ENCODE measurements at places on chromosomes 1 and 21.

- DNase-seq, result no peak
Observed at GRCh38 chr1:50458507-50458906, 35.3 kb upstream of the DMRTA2 start.

DNA sequence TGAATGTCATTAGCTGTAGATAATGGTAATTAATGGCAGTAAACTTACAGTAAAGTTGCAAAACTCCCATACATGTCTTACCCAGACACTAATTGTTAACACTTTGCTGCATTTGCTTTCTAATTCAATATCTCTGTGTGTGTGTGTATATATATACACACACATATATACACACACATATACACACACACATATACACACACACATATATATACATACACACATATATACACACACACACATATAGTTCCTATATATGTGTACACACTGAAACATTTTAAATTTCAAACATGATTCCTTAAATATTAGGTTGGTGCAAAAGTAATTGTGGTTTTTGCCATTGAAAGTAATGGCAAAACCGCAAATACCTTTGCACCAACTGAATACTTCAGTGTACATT, 3.7 kb upstream of the EPHX1 start:
- no peak for DNase-seq

DNA sequence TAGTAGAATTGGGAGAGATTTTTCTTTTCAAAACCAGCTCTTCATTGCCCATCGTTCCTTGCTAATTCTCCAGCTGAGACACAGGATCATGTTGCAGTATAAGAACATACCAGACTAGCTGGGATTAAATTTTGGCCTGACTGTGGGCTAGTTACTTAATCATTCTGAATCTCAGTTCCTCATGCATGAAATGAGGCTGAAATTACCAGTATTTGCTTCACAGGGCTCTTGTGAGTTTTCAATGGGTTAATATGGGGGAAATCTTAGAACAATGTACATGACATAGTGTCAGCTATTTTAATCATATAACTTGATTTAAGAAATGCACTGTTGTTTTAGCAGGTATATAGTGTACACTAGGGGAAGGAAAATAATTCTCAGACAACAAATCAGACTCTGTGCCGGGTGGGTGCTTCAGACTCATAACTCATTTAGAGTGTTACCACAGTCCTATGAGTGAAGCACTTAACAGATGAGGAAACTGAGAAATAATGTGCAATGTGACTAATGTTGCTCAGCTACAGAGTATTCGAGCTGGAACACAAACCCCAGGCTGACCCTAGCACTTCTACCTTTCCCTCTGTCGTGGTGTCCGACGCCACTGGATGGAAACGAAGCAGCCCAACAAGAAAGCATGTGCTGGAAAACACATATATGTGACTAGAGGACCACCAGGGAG, 137.6 kb upstream of the SGIP1 start:
- no peak for DNase-seq

DNA sequence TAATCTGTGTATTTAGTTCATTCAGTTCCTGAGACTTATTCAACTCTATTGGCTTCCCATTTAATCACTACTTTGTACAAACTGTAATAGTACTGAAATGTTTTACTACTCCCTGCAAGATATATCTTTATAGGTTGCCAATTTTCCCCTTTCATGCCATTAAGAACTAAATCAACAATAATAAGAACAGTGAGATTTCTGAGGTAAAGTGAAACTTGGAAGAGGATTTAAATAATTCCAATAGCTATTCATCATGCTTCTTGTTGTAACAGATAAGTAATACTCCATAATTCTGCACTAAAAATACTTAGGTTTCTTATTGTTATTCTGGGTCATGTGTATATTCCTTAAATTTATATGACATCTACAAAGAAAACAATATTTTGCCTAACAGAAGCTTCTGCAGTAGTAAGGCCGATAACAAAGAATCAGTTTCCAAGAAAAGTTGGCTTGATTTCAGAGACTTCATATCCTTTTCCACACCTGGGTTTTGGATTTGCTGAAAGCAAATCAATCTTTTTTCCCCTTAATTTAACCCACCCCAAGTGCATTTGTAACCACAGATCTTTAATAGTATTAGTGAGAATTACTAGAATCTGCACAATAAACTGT, 258.3 kb downstream of the FAF1 start:
- DNase-seq, result no peak

GRCh38 chr1:112877750-112878149, 78.2 kb downstream of the SLC16A1 start:
- no peak for DNase-seq

DNA sequence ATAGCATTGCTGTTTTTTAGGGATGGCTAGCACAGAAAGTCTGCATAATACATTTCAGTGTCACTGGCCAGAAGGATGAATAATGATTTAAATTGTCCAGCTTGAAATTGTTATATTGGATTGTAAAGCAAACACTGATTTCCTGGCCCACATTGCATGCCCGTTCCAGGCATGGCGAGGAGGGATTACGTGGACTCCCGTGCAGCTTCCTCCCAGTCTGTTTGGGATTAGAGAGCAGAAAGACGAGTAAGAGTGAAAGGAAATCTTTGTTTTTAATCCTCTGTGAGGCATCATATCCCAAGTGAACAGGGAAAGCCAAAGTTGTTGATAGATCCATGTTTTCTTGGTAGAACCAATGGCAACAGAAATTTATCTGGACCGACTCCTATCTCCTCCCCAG, 8.4 kb downstream of the TRIM58 start:
- DNase-seq, result no peak

GRCh38 chr1:6732942-6733341, 31.3 kb upstream of the DNAJC11 start:
- no peak for DNase-seq

GRCh38 chr1:38990386-38990737, 714 bp upstream of the AKIRIN1 start:
- no peak for DNase-seq

GRCh38 chr1:86502721-86503405, 34.1 kb downstream of the CLCA1 start:
- no peak for DNase-seq

DNA sequence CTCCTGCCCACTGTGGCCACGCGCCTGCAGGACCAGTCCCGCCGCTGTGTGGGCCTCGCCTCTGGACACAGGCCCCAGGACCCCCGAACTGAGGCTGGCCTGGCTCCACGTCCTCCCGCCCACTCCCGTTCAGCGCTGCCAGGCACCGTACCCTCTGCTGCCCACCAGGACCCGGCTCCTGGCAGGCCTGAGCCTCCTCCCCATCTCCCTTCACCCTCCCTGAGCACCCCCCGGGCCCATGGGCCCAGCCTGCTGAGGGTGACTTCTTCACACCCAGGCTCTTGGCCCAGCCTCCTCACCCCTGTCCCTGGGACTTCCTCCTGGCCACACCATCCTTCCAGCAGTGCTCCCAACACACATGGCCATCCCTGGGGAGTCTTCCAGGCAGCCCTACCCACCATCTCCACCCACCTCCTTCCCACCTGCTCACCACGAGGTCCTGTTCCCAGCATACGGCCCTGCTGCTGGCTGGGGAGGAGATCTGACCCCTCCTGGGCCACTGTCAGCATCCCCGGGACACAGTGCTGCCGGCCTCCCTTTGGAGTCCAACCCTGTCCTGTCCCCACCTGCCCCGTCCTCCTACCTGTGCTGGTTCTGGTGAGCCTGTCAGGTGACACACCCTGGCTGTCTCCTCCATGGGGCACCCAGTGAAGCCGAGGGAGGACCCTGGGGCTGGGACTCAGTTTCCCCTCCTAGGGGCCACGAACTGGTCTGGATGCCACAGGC, 53.7 kb downstream of the SLX9 start:
- DNase-seq, result no peak

DNA sequence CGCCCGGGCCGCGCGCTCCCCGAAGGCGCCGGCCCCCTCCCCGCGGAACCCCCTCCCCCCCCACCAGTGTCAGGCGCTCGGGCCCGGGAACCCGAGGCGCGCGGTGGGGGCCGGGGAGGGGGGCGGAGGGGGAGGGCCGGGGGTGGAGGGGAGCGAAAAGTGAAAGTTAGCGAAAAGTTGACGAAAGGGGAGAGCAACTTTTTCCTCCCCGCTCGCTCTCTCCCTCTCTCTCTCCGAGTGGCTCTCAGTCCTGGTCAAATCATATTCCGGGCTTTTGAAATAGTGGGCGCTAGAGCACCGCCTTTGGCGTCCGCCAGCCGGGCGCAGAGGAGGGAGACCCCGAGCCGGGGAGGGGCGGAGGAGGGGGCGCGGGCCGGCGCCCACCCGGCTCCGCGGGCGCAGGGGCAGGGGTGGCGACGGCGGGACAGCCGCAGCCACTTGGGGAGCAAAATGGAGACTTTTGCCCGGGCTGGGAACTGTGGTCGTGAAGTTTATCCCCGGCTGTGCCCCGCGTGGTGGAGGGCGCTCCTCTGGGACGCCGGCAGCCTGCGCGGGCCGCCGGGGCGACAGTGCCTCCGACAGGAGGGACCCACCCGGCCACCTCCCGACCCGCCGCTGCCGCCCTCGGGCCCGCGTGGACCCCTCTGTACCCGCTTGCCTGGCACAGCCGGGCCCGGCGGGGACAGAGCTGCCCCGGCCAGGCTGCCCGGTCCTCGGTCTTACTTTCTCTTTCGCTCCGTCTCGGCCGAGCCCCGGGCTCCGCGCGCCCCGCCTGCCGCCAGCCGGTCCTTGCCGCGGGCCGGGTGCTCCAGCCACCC, 697 bp downstream of the PRDM16 start:
- peak; percentile 57 for DNase-seq

GRCh38 chr1:156652131-156652991, 10.4 kb downstream of the BCAN start:
- DNase-seq, result no peak

DNA sequence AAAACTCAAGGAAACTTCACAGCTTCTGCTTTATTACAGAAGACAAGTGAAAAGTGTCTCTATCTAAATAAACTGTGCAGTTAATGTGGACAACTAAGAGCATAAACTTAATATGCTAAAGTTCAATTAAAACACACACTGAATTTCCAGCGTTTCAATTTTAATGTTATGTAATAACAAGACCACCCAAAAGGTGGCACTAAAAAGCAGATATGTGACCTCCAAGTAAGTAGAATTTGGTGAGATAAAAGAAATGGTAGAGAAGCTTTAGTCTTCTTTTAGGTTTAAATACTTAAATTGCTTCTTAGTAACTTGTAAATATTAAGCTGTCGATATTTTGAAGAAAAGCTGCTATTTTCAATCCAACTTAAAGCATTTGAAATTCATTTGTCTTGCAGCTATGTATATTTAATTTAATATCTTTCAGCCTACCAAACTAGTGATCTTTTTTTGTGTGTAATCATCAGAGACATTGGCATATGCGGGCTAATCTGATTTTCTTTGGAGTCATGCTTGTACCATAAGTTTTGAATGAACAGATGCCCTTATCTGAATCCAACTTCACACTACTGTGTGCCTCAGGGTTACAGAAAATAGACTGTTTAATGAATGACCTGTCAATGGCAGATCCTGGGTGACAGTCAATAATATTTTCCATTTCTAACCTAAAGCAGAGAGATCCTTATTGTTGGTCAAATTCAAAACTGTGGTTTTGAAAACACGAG, 36.5 kb upstream of the ADAMTS1 start:
- DNase-seq, result peak; percentile 36

GRCh38 chr1:193325042-193325441, 138.6 kb upstream of the B3GALT2 start:
- no peak for DNase-seq

GRCh38 chr21:17340081-17340480, 172.8 kb upstream of the CXADR start:
- DNase-seq, result no peak

- peak; percentile 53 for DNase-seq
Observed at GRCh38 chr1:99579691-99580172, 66.2 kb upstream of the PALMD start.

GRCh38 chr1:185533596-185533995, 200.6 kb upstream of the HMCN1 start:
- no peak for DNase-seq

DNA sequence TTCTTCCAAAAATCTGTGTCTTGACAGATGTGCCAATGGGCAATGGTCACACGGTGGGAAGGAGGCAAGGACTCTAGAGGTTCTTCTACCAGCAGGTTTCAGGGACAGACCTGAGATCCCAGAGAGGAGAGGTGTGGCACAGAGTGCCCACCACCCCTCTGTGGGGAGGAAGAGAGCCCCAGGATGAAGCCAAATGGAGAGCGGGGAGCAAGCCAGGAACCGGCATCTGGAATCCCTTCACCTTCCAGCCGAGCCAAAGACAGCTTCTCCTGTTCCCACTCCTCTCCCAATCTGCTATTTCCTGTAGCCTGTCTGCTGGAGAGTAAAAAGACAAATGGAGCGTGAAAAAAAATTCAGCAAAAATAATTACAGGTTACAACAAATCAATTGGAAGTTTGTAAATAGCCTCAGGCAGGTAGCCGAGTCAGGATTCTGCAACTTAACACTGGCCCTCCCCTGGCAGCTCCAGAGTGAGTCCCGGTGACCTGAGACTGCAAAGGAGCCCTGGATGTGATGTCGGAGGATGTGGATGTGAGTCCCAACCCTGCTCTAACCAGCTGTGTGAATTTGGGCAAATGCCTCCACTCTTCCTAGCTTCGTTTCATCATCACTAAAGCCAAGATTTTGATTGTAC, 45.4 kb upstream of the LRRN2 start:
- DNase-seq, result no peak

DNA sequence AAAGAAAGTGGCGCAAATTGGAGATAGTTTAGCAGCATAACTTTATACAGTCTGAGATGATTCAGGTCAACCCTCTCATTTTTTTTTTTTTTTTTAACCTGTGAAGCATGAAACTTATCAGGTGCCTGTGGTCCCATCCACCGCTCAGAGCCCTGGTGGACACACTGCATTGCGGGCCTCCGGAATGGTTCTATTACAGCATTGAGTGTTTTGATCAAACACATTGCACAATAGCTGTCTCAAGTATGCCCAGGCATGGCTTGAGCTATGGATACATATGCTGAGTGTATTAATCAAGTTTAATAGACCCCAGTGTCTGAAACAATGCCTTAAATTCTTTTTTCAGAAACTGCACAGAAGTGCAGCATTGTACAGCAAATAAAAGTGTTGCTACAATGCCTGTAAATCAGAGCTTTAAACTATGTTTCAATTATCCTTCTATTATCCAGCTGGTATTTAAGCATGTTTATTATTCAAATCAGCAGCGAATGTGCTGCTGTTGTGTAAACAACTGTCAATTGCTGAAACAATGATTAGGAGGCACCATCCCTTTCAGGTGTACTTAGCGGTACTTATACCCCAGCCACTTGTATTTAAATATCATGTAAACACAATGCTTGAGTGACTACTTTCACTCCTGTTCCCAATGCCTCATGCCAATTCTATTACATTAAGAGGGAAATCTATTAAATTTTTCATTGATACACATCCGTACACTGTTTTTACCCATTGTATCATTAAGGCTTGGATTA, 456.6 kb downstream of the RPS6KC1 start:
- no peak for DNase-seq
